ENCODE measurements at places on chromosomes 1 and 21. TPM values are rescaled to one million over a fixed set of nuclear protein-coding genes. Genes with fewer than 3 reads are reported as not detected.

THEM5 gene
- not detected for total RNA-seq

ATPAF1 gene
- total RNA-seq: 55.0 TPM

NR0B2 gene
- not detected for total RNA-seq

LMX1A gene
- not detected for total RNA-seq

SYNC gene
- not detected for total RNA-seq

Data from activated CD8-positive, alpha-beta T cell treated with anti-CD3 and anti-CD28 coated beads, Interleukin-2, amount 10 ng/mL, durations not matched to agents 7 days and 5 days (primary cell).